ENCODE measurements at places on chromosomes 7 and 10.
A peak's percentile ranks its signal among the peaks of the same experiment; 100 is the strongest.

- DNase-seq = no peak
These were observed 77.5 kb downstream of the HGF start for GRCh38 chr7:81692146-81692905.

- DNase-seq = no peak
These were observed 50.4 kb downstream of the TFEC start for GRCh38 chr7:115980159-115980558.

DNA sequence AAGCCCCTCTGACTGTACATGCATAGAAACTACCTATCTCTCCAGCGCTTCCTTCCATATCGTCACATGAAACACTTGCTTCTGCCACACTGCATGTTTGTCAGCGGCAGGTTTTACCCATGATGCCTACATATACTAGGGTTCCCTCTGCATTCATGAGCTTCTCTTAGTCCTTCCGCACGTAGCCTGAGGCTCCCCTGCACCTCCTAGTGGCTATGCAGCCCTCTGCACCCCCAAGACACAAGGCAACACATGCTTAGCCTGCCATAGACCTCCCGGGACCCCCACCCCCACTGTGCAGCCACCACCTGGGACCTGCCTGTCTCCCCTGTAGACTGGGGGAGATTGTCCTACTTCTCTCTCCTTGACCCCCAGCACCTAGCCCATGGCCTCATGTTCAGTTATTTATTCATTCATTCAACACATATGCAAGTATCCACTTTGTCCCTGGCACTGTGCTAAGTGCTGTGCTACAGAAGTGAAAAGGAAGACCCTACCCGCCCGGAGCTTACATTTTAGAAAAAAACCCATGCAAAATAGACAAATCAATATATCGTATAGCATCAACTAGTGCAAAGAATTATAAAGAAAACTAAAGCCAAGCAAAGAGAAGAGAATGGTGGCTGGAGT lies 23.5 kb downstream of the TMEM273 start:
- DNase-seq = peak; percentile 33

- no peak for DNase-seq
These were observed 34.6 kb downstream of the AGAP3 start for GRCh38 chr7:151120896-151121295.

GRCh38 chr7:128737867-128738385 lies 1.2 kb upstream of the CALU start:
- no peak for DNase-seq

GRCh38 chr10:119525116-119525515 lies 17.4 kb downstream of the RGS10 start:
- DNase-seq = no peak

DNA sequence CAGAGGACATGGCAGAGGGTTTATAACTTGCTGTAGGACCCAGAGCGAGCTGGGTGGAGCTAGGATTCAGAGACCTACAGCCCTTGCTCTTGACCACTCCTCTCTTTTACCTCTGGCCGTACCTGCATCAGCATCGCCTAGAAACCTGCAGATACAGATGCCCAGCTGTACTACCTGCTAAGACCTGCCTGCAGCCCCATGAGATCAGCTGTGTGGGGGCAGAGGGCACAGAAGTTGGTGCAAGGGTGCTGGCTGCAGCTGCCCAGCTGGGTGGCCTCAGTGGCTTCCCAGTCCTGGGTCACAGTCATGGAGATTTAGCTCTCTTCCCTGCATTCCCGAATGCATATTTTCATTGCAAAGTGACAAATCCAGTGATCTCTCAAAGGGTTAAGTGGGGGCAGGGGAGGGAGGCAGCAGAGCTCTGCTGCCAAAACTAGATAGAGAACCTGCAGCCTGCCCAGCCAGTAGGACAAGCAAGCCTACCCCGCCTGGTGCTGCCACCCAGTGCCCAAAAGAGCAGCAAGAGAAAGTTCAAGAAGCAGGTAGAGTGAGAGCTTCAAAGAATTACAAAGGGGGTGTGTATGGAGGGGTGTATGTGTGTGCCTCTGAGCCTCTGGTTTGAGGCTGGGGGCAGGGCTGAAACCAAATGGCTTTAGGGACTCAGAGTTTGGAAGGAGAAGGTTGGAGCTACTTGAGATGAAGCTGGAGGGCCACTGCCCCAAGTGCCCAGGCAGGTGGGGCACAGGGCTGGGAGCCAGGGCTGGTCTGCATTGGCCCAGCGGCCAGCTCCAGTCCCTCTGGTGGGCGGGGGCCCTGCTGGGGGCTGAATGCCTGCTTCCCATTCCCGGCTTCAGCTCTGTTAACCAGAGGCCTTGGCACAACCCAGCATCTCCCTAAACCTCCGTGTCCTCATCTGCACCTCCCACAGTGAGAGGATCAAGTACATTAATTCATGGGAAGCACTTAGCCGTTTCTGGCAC lies 6.9 kb downstream of the FAM241B start:
- no peak for DNase-seq

All from small intestine (tissue), 16 donors.